ENCODE measurements at places on chromosomes 2 and 18. TPM values are rescaled to one million over a fixed set of nuclear protein-coding genes. Genes with fewer than 3 reads are reported as not detected.

DNA sequence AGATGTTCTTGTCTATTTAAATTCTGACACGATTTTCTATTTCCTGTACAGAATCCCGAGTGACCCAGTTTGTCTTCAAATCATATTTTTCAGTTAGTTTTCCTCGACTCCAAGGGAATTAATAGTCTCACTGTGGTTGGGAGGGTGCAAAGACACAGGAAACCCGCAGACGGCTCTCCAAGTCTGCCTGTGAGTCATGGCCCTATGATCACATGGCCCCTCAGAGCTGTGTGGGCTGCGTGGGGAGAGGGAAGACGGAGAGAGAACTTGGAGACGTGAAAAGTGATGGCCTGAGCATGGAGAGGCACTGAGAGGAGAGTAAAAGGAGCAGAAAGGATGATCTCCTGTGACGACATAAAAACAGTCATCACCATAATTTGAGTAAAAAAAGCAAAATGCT is 989.9 kb downstream of the DCDC2C start:
- no peak for DNase-seq

DNA sequence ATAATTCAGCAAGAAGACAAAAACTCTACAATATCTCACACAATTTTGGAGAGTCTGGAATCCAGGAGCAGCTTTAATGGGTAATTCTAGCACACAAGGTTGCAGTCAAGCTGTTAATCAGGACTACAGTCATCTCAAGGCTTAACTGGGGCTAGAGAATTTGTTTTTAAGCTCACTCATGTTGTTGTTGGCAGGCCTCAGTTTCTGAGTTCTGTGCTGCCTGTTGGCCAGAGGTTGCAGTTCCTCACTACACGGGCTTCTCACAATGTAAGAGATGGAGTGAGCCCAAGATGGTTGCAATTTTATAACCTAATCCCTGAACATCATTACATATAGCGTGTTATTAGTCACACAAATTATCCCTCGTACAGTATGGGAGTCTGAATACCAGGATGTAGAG is 50.6 kb upstream of the TMEFF2 start:
- DNase-seq, result no peak

- no peak for DNase-seq
These were observed 289.5 kb upstream of the SLC14A2 start for GRCh38 chr18:45325778-45326177.

DNA sequence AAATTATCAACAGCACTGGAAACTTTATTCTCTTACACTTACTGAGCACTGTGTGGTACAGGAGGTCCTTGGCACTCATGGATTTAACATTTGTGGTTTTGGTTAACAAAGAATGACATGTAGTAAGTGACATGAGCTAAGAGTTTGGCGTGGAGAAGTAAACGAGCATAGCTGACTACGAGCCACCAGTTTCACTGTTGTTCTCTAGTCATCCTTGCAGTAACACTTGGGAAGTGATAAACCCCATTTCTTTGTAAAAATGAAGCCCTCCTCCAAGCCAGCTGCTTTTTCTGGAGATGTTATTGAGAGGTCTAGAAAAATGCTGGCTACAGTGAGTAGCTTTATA is 32.7 kb downstream of the QPCT start:
- no peak for DNase-seq

GRCh38 chr2:150255528-150255927 is 231.9 kb downstream of the RND3 start:
- DNase-seq, result no peak

PCARE gene
- total RNA-seq, result not detected

BCL2 gene
- 18.5 TPM for total RNA-seq

ELOA2 gene
- total RNA-seq, result not detected

DNA sequence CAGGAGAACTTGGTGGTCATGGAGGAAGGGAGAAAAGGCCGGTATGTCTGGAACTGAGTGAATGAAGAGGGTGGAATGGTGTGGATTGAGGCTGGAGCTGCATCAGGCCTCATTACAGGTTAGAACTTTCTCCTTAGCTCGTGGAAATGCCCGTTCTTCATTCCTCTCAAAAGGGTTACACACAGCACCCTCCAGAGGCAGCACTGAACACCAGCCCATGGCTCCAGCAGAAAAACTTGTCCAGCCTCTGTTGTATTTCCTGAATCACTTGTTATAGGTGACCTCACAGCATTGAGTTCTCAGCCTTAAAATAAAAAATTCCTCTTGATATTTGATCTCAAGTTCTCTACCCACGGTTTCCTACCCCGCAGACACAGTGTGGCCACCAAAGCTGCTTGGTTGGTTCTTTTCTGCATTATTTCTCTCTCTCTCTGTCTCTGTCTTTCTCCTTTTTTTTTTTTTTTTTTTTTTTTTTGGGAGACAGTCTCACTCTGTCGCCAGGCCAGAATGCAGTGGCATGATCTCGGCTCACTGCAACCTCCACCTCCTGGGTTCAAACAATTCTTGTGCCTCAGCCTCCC is 89.6 kb downstream of the ITGB1BP1 start:
- peak; percentile 71 for DNase-seq

DNA sequence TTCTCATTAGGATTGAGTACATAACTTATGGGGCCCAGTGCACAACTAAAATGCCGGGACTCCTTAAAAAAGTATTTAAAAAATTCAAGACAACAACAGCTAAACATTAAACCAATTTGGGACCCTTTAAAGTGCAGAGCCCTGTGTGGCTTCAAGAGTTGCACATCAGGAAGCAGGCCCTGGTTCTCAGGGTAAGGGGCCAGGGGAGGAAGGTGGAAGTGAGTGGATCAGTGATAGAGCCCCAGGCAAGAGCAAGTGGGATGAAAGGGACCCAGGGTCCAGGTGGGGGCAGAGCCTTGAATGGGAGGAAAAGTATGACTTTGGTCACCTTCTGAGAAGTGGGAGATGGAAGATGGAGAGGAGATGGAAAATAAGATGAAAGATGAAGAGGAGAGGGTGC is 2.3 kb upstream of the FHOD3 start:
- no peak for DNase-seq

COBLL1 gene
- total RNA-seq, result 52.9 TPM

LRATD1 gene
- total RNA-seq, result 33.4 TPM

DNA sequence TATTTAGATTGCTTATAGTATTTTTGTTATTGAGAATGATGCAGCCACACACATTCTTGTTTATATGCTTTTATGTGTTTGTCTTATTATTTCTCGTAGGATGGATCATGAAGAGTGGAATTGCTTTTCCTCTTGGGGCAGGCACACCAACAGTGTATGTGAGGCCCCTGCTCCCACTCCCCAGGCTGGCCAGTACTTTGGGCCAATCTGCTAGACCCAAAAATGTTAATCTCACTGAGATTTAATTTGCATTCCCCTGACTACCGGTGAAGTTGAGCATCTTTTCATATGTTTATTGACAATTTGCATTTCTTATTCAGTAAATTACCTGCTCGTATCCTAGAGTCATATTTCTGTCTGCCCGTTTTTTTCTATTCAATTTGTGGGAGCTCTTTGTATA is 4.7 kb upstream of the MYCN start:
- DNase-seq, result no peak

IL1R2 gene
- 2.3 TPM for total RNA-seq

SLC30A3 gene
- total RNA-seq, result not detected

PJVK gene
- total RNA-seq, result 3.1 TPM

GRCh38 chr18:76099931-76100457 is 395.0 kb downstream of the ZNF516 start:
- no peak for DNase-seq

- no peak for DNase-seq
These were observed 53.8 kb upstream of the SLC5A7 start for GRCh38 chr2:107932488-107932887.

DNA sequence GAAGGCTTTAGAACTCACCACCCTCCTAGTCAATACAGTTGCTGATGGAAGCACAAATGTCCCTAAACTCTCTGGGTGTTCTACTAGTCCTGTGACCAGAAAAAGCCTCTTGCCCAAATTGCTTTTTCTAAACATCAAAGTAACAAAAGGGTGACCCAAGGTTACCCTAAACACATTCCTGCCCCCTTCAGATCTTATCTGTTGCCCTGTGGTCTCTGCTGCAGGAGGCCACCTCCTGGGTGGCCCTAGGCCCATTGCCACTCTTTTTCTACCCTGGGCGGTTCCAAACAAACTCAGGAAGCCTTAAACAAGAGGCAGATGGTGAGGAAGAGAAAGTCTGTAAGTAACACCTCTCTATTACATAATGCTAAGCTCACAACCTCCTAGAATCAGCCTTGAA is 3.3 kb downstream of the RNF152 start:
- DNase-seq, result no peak

SCYGR4 gene
- not detected for total RNA-seq

Measured in mucosa of gallbladder (tissue), 1 donor.